ENCODE measurements at places on chromosomes 5 and 9.
A peak's percentile ranks its signal among the peaks of the same experiment; 100 is the strongest.

GRCh38 chr9:99595796-99596195 lies 225.9 kb upstream of the NR4A3 start:
- DNase-seq: no peak

- DNase-seq: no peak
These were observed 38.0 kb upstream of the MROH2B start for GRCh38 chr5:41109186-41109585.

DNA sequence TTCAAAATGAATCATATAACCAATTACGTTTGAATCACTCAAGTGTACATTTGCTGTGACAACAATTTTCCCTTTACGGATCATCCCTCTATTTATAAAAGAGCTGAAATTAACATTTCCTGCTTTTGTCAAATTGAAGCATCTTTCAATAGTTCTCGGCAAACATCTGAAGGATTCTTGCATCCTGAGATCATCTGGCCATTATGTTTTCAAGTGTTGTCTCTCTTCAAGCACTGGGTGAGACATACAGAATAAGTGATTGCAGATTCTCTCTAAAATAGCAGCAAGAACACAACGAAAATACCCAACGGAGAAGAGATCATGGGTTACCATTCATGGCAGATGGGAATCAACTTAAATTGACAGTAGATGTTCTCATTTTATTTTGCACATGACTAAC lies 283.4 kb upstream of the GRAMD2B start:
- DNase-seq: no peak

DNA sequence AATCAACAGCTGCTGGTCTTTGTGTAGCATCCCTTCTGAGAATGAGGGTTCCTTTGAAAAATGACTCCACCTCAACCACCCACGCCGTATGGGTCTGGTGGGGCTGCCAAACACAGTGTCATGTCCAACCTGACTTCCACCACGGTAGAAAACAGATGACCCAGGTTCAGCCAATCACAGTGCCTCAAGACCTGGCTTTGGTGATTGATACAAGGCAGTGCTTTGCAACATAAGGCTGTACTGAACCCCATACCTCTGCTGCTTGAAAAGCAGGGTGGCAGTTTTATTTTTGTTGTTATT lies 11.5 kb upstream of the TGFBR1 start:
- DNase-seq: no peak

GRCh38 chr9:21795483-21795882 lies 7.0 kb upstream of the MTAP start:
- DNase-seq: no peak

DNA sequence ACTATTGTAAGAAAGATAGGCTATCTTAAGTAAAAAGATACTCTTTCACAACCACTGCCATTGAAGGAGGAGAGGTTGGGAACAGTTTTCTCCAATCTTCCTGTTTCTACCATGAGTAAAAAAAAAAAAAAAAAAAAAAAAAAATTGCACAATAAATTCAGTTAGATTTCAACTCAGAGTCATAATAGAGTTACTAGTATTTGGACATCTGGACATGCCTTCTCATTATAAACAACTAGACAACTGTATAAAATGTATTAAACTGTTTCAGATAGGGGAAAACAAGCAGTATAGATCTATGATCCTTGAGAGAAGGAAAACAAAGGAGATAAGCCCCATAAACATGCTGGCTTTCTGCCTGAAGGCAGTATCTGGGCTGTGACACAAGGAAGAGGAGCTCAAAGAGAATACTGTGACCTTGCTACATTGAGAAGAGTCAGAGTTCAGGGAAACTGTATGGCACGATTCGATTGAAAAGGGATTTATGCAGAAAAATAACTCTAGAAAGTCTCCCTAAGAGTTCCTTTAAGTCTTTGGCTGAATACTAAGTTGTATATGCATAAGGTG lies 249.2 kb upstream of the POU5F2 start:
- DNase-seq: no peak

GRCh38 chr9:96420468-96421219 lies 2.5 kb upstream of the ZNF367 start:
- no peak for DNase-seq

DNA sequence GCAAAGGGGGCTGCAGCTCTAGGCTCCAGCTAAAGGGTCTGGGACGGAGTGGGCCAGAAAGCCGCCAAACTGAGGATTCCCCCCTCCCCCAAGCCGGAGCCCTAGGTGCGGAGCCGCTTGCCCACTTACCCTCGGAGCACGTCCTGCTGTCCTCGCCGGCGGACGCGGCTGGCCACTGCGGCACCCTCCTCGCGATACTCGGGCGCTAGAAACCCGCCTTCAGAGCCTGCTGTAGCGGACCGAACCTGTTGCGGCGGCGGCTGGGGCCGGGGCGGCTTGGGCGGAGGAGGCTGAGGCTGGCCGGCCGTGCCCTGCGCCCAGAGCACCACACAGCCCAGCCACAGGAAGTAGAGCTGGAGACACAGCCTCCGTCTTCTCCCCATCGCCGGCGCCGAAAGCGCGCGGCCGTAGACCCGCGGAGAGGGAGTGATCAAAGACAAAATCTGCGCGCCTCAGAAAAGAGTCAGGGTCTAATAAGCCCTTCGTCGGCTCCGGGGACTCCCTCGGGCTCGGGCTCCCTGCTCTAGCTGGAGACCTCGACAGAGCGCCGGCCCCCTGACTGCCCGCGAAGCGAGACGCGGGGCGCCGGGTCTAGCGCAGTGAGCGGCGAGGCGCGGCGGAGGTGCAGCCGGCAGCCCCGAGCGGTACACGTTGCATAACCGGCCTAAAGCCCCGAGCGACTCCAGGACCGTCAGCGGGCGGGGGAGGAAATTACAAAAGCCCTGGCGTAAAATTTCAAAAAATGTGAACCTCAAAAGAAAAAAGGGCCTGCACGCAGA lies 635 bp downstream of the FBN2 start:
- DNase-seq: no peak

DNA sequence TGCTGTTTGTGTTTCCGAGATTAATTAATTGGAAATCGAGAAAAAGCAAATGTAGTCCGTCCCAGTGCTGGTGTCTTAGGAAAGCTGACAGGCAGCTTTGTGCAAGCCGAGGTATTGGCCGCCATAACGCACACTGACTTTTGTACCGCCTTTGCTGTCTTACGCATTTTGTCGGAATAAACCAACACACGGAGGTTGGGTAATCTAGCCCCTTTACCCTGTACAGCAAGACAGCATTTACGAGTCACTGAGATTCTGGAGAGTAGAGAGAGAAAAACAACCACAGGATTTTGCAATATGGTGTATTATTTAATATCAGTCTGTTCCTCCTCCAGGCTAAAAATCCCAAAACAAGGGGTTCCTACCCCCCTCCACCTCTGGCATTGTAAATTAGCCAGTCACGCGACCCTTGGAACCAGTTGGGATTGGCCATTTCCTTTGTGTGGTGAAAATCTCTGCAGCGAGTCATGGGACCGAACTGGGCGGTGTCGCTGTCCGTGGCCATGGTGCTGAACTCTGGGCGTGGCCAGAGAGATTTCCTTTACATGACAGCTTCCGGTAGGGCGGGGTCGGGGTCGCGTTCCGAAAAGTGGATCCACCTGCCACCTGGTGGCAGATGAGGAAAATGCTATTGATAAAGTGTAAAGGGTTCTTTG lies 10.3 kb upstream of the PCDHB1 start:
- peak; percentile 1 for DNase-seq

GRCh38 chr9:105290418-105290817 lies 46.0 kb downstream of the SLC44A1 start:
- no peak for DNase-seq

GRCh38 chr5:140113699-140114263 lies at the start of gene PURA:
Gene PURA (plus strand): TSS chr5:140114109. CDS start chr5:140114182, 73 bp downstream.
- peak; percentile 91 for DNase-seq

DNA sequence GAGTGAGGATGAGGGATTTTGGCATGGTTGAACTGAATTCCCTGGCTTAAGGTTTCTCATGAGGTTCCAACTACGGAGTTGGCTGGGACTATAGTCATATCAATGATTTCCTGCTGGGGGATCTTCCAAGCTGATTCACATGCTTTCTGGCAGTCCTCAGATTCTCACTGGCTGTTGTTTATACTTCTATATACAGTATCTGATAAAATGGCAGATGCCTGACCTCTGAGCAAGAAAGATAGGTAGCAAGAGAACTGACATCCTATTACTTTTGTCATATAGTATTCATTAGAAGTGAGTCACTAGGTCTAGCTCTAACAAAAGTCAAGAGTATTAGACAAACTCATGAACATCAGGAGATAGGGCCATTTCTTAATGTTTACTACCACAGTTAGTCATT lies 440.9 kb upstream of the EDIL3 start:
- no peak for DNase-seq

DNA sequence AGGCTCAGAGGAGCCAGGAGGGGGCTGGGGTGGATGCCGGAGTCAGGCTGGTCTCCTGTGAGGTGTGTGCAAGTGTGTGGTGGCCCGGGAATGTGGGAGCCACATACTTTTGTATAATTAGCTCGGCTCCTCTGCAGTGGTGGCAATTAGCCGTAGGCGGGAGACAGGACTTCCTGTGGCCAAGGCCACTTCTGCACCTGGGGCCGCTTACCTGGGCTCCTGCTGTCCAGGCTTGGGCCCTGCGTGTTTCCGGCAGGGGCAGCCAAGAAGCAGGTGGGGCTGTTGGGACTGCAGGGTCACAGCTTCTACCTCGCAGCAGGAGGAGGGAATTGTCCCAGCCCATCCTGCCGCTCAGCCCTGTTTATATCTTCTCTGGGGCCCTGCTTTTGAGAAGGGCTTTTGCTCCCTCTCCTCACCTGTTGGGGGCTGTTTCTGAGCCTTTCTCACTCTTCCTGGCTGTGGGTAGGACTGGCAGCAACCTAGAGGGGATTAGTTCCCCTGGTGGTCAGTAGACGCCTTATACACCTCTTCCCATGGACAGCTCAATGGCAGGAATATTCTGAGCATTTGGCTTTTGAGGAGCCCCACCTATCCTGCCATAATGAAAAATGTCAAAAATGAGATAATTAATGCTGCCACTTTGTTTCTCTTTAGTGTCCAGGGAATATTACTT lies 145.4 kb upstream of the PITX1 start:
- DNase-seq: no peak

- DNase-seq: no peak
These were observed at the start of gene SCGB3A1 for GRCh38 chr5:180591311-180591887. Gene SCGB3A1 (minus strand): TSS chr5:180591499. CDS start chr5:180591462, 37 bp downstream.

DNA sequence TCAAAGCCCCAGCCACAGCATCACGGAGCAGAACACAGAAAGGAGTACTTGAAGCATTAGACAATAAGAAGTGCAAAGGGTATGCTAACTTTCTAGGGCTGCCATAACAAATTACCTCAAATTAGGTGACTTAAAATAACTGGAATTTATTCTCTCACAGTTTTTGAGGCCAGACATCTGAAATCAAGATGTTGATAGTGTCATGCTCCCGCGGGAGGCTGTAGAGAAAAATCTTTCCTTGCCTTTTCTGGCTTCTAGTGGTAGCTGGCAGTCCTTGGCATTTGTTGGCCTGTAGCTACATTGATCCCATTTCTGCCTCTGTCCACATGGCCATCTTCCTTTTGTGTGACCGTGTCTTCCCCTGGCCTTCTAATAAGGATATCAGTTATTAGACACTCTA lies 51.9 kb upstream of the SPDL1 start:
- no peak for DNase-seq

GRCh38 chr5:159343295-159344094 lies 13.2 kb upstream of the IL12B start:
- no peak for DNase-seq

- DNase-seq: no peak
These were observed 10.1 kb downstream of the ARL14EPL start for GRCh38 chr5:116042375-116042774.

DNA sequence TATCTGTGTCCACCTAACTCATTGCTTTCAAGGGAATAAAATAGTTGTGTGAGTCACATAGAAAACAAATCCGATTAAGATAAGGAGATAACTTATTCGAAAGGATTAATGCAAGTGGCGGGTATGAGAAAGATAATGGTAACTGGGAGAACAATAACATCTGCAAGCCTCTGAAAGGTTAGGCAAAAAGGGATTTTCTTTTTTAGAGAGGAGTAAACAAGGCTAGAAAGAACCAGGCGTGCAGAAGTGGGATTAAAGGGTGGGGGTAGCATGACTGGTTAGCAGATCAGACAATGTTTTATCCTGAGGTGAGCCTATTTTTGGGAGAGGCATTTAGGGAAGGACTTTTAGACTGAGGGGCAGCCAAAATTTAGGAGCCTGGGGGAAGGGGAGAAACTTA lies 34.7 kb upstream of the JMY start:
- no peak for DNase-seq

DNA sequence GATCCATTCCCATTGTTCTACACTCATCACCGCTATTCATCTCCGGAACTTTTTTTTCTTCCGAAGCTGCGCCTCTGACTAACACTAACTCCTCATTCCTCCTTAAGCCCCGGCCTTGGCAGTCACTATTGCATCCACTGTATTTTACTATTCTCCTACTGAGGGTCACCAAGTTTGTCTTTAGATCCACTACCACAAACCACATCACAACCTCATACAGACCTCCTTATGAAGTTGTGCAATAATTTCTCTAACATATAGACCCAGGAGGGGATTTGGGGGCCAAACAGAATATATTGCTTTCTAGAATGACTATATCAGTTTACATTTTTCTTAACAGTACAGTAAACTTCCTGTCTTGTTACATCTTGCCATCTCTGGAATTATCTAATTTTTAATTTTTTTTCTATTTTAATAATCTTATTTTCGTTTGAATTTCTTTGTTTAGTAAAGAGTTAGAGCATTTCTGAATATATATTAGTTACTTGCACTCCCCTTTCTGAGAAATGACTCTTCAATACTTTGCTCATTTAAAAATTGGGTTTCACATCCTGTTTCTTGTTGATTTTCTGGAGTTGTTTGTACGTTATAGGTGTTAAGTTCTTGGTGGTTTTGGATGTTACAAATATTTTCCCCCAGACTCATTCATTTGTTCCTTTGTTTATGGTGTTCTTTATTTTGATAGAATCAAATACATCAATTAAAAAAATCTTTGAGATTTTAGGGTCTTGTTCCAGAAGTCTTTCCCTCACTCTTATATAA lies 37.1 kb downstream of the DMRT2 start:
- no peak for DNase-seq

GRCh38 chr5:142700566-142700965 lies 14.7 kb upstream of the FGF1 start:
- no peak for DNase-seq

GRCh38 chr5:4643960-4644359 lies 496.2 kb upstream of the ADAMTS16 start:
- no peak for DNase-seq

DNA sequence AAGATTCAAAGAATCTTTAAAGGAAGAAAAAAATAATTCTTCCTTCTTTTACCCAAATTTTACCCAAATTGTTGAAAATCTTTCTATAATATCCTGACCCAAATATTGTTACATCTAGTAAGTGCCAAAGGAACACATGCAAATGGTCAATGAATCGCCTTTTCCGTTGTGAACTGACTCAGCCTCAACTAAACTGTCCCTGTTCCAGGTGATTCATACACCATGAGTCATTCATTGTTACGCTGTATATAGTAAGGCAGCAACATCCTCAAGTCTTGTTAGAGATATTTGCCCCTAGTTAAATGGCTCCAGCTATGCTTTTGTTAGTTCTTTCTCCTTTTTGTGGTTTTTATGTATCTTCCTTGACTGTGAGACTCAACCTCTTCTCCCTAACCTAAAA lies 9.7 kb downstream of the PTGER4 start:
- DNase-seq: no peak

GRCh38 chr9:2781336-2781735 lies 62.6 kb downstream of the PUM3 start:
- no peak for DNase-seq
